GOT3 (cell line): ENCODE measurements at places on chromosomes 3 and 15.

GRCh38 chr3:88773766-88774165 lies 333.7 kb upstream of the EPHA3 start:
- DNase-seq: no peak

DNA sequence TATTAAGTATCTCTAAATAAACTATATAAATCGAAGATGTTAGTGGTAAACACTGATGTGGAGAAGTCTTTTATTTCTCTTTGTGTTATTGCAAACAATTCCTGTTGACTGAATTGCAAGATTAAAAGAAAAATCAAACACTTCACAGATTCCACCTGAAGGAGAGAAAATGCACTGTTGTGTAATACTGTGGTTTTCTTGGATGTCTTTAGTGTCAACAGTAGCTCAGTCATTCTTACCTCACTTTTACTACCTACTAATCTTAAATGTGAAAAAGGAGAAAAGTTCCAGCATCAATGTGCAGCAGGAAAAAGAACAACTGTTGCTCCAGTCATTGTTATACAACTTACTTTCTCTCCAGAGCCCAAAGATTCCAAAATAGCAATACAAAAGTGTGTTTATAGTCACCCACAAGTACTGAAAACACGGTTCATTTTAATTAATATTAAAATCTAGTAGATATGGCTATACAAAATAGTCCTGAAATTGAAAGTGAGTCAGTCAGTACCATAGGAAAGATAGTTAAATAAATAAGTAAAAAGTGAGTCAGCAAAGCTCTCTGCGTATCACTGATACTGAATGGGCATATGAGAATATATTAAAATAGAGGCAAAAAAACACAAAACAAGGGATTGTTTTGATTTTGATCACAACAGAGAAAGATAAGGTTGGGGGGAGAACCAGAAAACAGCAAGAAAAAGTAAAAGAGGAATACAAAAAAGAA lies 90.5 kb upstream of the CSPG5 start:
- no peak for DNase-seq

GRCh38 chr3:52527039-52527731 lies 6.5 kb downstream of the NT5DC2 start:
- DNase-seq: no peak

DNA sequence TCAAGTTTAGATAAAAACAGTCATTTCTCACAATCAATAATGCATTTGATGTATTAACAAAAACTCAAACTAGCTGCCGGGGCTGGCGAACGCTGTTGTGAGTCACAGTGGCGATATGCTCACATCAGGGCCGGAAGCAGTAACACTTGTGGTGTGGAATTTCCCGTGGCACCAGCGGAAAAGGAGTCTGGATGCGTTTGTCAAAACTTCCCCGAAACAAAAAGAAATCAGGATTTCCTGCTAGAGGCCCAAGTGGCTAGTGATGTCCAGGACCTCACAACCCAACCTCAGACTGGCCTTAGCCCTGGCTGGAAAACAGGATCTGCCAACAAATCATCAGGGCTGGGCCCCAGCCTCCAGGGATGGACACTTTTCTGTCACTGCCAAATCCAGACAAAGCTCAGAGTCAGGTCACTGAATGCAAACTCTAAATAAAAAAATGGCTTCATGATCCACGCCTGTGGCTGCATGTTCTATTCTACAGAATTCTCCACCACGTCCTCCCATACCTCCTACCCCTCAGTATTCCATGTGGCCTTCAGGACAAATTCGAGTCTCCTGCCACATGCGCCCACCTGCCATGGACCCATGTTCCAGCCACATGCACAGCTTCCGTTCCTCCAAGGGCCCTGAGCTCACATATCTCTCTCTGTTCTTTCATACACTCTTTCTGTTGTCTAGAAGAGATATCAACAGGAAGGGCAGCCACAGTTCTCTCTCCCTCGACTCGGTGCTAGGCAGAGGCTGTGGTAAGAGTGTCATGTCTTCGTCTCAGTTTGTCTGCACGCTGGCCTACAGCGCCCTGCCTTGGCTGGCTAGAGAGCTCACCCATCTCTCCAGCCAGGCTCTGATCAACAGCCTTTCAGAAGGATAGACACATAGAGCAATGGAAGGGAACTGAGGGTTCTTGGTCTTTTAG lies 35.4 kb downstream of the EHD4 start:
- no peak for DNase-seq

DNA sequence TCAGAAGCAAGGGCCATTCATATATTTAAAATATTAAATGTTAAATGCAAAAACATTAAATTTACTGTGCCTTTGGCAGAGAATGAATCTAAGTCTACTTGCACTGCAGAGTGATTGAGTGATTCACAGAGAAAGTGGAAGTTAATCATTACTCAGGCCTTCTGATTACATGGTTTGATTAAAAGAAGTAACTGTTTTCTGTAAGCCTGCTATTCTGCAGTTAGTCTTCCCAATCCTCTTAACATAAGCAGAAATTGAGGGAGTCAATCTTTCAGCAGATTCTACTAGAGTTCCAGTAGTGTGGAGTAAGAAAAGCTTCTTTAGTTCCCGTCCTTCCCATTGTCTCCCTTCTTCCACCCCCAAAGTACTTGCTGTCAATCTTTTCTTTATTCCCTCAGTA lies 1.5 kb downstream of the NLGN1 start:
- no peak for DNase-seq

DNA sequence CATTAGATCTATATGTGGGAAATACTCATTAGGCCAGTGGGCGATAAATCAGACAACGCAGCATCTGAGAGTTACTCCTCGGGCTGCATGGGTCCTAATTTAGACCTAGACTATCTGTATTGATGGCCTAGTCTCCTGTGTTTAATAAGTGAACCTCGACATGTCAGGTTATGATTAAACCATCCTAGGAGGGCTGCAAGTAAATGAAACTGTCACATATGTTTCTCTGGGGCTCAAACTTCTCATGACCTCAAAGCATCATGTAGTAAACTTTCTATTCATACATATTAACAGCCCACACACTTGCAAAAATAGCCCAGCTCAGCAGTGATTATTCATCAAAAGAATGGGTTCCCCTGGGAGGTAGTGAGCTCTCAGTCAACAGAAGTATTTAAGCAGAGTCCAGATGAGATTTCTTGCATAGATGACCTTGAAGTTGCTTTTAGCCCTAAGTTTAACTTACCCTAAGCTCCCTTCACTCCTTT lies 51.6 kb downstream of the RAB11A start:
- DNase-seq: no peak

DNA sequence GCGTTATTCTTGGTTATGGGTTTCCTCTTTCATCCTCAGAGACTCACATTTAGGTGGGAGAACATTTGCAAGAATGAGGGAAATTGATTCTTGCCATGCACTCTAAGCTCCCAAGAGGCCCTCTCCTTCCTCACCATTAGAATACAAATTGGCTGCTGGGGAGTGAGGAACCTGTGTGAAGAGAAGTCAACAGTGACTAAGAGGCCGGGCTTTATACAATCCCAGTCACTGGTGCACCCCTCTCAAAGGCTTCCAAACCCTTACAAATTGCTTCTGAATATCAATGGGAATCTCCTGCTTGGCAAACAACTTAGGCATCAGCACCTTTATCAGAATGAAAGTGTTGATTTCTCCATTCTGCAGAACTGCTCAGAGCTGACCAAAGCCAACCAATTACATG lies 16.5 kb upstream of the RGMA start:
- no peak for DNase-seq

- no peak for DNase-seq
Measured at GRCh38 chr3:36874424-36874823, 70.4 kb downstream of the TRANK1 start.

DNA sequence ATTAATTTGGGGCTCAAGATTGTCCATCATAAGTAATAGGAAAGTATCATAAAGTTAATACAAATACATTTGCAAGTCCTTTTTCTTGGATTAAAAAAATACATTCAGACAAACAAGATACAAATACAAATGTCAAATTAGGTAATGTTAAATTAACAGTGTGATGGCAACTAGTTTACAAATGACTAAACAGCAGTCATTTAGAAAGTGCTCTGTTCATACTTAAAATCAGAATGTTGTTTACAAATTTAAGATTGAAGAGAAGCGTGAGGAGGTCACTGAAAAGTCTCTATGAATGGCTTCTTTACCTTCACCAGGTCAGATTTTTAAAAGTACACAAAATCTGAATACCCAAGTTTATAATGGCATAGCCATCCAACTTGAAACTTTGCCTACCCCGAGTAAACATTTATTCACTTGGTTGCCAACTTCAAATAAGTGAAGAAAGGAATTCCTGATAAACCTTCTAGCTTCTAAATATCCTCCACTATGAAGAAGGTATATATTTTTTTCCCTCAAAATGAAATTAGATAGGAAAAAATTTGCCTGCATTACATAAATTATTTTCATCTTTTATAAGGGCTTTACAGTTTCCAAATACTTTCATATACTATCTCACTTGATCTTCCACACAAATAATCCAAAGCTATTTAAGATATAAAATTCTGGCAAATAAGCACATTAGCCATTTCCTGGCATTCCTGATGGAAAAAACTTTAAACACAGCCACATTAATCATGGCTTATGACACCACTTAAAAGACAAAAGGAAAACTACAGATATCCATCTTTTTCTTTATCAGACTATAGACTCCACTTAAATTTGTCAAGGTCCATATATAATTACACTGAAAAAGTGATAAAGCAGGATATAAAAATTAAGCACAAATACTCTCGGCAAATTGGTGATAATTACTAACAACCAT lies 11.5 kb upstream of the NEK10 start:
- no peak for DNase-seq

DNA sequence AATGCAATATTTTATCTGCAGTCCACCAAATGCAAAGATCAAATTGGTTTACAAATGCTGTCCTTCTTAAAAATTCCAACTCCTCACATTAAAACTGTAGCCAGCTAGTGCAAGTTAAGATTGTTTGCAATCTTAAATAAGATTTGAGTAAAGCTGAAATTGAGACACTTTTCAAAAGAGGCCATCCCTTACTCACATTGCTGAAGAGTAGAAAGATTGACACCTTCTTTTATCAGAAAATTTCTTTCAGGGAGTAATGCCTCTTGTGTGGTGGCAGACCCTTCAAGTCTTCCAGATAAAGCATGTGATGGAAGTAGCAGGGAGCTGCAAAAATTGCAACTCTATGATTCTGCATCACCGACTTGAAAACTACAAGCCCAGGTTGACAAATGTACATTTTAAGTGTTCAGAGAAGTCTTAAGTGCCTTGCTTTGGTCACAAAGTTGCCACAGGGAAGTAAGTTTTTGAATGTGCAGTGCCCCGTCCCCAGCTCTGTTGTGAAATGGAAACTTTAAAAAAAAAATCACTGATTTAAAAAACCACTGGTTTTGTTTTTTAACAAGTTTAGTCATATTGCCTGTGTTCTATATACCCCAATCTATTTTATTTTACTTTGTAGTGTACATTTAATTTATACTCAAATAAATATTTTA lies 12.6 kb downstream of the CD86 start:
- DNase-seq: no peak

DNA sequence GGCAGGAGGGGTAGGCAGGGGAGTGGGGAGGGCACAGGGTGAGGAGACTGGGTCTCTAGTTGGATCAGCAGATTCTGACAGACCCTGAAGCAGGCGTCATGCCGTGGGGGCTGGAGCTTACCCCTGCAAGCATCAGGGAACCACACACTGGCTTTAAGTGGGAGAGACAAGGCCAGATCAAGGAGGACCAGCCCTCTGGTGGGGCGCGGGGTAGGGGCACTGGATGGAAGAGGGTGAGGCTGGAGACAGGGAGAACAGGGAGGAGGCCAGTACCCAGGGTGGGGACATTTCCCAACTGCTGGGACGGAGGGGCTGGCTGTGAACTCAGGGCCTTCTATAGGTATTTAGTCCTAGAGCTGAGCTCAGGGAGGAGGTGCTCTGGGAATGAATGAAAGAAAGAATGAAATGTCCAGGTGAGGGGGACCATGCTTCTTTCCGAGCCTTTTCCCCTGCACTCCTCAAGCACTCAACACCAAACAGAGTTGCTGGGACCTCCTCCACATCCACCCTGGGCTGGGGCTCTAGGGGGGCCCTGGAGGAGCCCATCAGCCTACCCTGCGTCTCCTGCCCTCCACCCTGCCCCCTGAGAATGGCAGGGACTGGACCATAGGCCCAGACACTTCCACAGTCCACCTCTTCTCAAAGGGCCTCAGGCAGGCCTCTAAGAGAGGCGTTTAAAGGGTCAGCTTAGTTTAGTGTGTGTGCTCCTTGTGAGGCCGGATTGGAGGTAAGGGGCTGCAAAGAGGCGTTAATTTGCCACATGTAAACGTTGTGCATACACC lies 49.0 kb upstream of the FGD5 start:
- no peak for DNase-seq

GRCh38 chr3:14392231-14392630 lies 10.2 kb upstream of the SLC6A6 start:
- DNase-seq: no peak

GRCh38 chr3:70729845-70730244 lies 417.4 kb upstream of the MDFIC2 start:
- no peak for DNase-seq

DNA sequence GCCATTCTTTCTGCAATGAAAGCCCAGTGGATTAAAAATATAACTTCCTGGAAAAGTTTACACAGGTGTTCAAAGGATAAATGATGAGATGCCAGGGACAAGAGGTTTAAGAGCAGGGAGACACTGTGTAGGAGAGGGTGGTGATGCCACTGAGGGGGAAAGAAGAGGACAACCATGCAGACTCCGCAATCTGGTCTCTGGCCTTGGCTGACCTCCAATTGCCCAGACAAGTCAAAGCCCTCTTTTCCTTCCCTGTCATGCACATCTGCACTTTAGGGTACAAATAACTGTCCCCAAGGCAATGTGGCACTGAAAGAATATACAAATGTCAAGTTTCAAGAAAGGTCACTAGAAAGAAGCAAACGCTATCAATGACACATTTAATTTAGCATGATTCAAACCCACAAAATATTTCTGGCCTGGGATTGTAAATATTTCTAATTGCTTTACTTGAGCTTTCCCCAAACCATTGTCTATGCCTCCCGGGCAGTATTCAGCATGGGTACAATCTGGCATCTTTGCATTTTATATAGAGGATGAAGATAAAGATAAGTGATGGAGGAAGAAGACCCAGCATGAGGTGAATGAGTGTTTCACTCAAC lies 319.4 kb downstream of the PLCL2 start:
- DNase-seq: no peak

GRCh38 chr3:32097768-32098167 lies 8.7 kb upstream of the GPD1L start:
- DNase-seq: no peak
